ENCODE measurements at places on chromosomes 1 and 21. TPM values are rescaled to one million over a fixed set of nuclear protein-coding genes. Genes with fewer than 3 reads are reported as not detected.

PTAFR gene
- total RNA-seq = 5.4 TPM

CFAP107 gene
- total RNA-seq = not detected

FCER1G gene
- total RNA-seq = 5.1 TPM

PRAMEF8 gene
- not detected for total RNA-seq

TPR gene
- 70.0 TPM for total RNA-seq

ADAMTS4 gene
- under 0.01 TPM for total RNA-seq

RHBDL2 gene
- total RNA-seq = under 0.01 TPM

SPATA46 gene
- total RNA-seq = not detected

ARHGEF16 gene
- total RNA-seq = 0.27 TPM

CYP4A22 gene
- under 0.01 TPM for total RNA-seq

LRRC71 gene
- total RNA-seq = not detected

CFAP74 gene
- total RNA-seq = not detected

PCAT6 gene
- total RNA-seq = 1.1 TPM

TCHH gene
- total RNA-seq = under 0.01 TPM

OR2L8 gene
- 9.2 TPM for total RNA-seq

MRPL9 gene
- 70.6 TPM for total RNA-seq

PLA2G2F gene
- under 0.01 TPM for total RNA-seq

All from hematopoietic multipotent progenitor cell (in vitro differentiated cells).